ENCODE measurements at places on chromosomes 16 and 17. TPM values are rescaled to one million over a fixed set of nuclear protein-coding genes. Genes with fewer than 3 reads are reported as not detected.

GRCh38 chr17:6276711-6277110 is 158.2 kb downstream of the AIPL1 start:
- ATAC-seq, result no peak

Gene TERB1
- not detected for total RNA-seq

Gene COL1A1
- 16.4 TPM for total RNA-seq

Gene NT5M
- 10.0 TPM for total RNA-seq

Gene PMFBP1
- 1.7 TPM for total RNA-seq

Gene RBL2
- total RNA-seq, result 51.4 TPM

Gene CDR2L
- total RNA-seq, result 11.4 TPM

Data from motor neuron (in vitro differentiated cells).